ENCODE measurements at places on chromosomes 1 and 21.

- DNase-seq = no peak
Observed at GRCh38 chr1:36977731-36978406, 56.4 kb downstream of the GRIK3 start.

- DNase-seq = no peak
Observed at GRCh38 chr1:20158358-20159070, 19.4 kb downstream of the PLA2G2F start.

DNA sequence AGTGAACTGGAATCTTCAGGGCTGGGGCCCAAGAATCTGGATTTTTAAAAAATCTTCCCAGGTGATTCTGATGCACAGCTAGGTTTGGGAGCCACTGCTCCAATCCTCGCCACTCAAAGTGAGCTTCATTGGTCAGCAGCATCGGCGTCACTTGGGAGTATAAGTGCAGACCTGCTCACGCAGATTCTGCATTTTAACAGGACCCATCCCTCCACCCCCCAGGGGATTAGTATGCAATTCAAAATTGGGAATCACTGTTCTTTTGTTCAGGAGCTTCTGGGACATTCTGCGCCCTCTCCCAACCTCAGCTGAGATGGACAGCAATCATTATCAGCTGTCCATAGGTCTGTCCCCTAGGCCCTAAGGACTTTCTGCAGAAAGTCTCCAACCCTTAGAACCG, 53.5 kb downstream of the LGR6 start:
- DNase-seq = no peak

DNA sequence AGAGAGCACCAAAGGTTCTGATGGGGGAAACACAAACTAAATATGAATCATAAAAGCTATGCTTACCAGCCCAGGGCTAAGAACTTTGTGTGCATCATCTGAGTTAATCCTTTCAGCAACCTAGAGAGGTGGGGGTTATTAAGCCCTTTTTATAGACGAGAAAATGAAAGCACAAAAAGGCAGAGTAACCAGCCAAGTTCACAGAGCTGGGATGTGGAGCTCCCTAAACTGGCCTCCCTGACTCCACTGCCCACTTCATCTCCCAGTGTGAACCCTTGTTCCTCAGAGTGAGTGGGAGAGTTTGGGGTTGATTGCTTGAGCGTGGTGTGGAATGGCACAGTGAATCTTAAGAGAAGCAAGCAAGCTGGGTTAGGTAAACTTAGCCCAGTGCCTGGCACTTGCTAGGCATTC, 10.8 kb upstream of the BCAR3 start:
- no peak for DNase-seq

- DNase-seq = no peak
Observed at GRCh38 chr1:181149326-181150125, 61.0 kb downstream of the IER5 start.

DNA sequence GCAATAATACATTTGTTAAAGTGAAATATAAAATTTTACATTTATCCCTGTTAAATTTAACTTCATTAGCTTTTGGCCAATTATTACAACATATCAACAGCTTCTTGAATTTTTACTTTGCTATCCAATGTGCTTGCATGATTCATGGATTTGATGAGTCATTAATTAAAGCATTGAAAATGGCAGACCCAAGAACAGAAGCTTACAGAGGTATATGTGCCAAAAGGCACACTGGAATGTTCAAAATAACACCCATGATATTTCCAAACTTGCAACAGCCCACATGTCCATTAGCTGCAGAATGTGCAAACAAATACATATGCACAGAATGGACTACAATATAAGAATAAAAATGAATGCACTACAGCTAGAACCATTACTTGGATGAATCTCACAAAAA, 76.4 kb upstream of the MAN1A2 start:
- no peak for DNase-seq

DNA sequence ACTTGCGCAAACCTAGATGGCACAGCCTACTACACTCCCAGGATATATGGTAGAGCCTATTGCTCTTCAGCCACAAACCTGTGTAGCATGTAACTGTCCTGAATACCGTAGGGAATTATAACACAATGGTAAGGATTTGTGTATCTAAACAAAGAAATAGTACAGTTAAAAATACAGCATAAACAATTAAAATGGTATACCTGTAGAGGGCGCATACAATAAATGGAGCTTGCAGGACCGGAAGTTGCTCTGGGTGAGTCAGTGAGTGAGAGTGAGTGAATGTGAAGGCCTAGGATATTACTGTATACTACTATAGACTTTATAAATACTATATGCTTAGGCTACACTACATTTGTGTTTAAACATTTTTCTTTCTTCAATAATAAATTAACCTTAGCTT, 99.3 kb downstream of the PLD5 start:
- DNase-seq = no peak

- no peak for DNase-seq
Observed at GRCh38 chr1:17944646-17945045, 163.0 kb upstream of the IGSF21 start.

GRCh38 chr21:36104317-36105300, 30.3 kb upstream of the CBR3 start:
- DNase-seq = no peak

Measured in omental fat pad (tissue), 4 donors.